ENCODE measurements at places on chromosomes 16 and 17.

DNA sequence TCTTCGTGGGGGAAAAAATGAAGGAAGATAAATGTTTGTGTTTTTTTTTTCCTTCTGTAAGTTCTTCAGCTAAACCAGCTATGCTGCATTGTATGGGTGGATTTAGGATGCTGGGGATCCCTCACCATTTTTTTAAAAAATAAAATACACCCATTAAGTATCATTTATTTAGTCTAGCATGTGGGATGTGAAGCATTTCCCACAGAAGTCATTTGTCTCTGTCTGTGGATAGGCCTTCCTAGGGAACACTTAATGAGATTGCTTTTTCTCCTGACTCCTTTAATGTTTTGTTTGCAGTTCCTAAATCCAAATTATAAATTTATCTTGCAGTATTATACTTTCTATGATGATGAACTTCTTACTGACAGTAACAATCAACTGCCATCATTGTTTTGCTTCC is 146.7 kb downstream of the PPM1E start:
- no peak for DNase-seq

DNA sequence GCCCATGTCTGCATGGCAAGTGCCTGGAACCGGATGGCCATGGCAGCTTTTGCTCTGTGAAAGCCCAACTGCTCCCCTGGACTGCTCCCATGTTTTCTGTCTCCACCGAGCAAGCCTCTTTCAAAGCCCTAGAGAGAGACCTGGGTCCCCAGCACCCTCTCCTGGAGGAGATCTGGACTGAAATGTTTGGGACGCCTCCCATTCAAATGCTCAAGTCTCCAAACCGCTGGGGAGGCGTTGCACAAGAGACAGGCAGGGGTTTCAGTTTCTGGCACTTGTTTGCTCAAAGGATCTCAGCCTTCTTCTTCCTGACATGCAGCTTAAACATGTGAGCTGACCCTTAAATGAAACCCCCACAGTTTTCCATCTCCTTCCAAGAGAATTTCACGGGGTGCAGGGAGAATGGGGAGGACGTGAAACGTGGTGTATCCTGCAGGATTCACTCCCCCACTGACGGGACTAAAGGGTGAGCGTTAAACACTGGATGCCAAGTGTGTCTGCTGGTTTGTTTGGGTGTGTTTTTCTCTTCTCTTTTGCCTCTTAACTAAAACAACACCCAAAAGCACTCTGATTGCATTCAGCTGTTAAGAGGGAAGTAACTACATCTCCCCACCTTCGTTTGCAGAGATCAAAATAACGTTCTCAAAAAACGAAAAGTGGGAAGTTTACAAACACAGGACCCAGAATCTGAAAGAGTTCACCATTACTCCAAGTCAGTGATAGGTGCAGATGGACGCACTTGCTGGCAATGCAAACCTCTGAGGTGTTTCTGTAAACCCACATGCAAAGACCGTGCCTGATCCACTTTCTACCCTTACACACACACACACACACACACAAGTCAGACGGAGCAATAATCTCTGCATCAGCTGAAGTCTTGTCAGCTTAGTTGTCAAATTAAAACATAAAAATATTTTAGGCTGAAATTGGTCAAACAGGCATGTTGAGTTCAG is 256.9 kb downstream of the C16orf95 start:
- DNase-seq: no peak

- DNase-seq: no peak
These were observed 7.3 kb downstream of the ARHGAP27 start for GRCh38 chr17:45425125-45425983.

DNA sequence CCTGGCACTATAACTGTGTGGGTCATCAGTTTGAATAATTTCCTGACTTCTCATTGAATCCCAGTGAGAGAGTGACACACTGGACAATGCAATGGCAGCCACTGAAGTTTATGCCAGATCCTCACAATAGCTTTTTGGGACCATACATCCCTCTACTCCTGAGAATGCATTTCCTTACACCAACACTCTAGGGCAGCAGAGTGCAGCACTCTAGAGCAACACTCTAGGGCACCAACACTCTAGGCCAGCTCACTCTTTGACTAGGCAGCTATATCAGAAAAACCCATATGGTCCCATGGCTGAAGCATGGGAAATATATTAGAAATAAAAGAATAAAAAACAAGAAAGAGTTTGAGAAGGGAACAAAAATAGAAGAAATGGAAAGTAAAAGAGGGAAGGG is 309.2 kb downstream of the MAP2K6 start:
- no peak for DNase-seq

GRCh38 chr16:57672416-57672815 is 4.3 kb downstream of the ADGRG3 start:
- DNase-seq: no peak
